ENCODE measurements at places on chromosomes 1 and 21. TPM values are rescaled to one million over a fixed set of nuclear protein-coding genes. Genes with fewer than 3 reads are reported as not detected.

DNA sequence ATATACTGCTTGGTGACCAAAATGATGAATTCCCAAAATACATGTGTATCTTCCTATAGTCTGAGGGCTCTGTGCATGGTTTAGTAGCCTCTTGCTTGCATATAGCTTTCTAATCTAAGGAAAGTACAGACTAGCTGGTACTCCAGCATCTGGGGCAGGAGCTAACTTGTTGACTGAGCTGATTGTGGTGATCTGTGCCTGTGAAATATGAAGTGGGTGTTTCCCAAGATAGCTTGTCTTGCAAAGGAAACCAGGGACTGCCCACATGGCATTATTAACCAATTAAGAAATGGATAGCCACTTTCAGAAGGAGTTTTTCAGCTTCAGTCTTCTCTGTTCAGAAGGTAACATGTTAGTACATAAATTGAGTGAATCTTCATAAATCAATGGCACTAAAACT, 219.8 kb downstream of the NEGR1 start:
- DNase-seq, result no peak

- DNase-seq, result no peak
Observed at GRCh38 chr1:21766210-21766609, 16.7 kb downstream of the USP48 start.

DNA sequence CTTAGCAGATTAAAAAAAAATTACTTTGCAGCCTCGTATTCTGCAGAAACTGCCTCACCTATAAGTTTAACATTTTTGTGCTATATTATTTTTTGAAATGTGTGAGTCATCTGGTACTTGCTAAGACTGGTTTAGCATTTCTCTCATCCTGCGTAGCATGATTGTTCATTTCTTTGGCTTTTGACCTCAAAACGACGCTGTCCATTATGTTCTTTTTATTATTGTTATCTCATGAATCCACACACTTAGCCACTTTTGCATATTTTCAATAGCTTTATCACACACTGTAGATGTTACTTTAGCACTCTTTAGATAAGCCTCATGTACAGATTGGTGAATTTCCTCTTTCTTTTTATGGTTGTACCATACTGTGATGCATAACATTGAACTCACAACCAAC, 1004.9 kb upstream of the NCAM2 start:
- no peak for DNase-seq

GRCh38 chr1:184838504-184838951, 83.9 kb upstream of the EDEM3 start:
- DNase-seq, result peak; percentile 79

- DNase-seq, result no peak
Observed at GRCh38 chr1:7501084-7501491, 270.0 kb upstream of the VAMP3 start.

The OLIG2 gene
- not detected for total RNA-seq

The C1orf115 gene
- 22.0 TPM for total RNA-seq

The C1QC gene
- not detected for total RNA-seq

DNA sequence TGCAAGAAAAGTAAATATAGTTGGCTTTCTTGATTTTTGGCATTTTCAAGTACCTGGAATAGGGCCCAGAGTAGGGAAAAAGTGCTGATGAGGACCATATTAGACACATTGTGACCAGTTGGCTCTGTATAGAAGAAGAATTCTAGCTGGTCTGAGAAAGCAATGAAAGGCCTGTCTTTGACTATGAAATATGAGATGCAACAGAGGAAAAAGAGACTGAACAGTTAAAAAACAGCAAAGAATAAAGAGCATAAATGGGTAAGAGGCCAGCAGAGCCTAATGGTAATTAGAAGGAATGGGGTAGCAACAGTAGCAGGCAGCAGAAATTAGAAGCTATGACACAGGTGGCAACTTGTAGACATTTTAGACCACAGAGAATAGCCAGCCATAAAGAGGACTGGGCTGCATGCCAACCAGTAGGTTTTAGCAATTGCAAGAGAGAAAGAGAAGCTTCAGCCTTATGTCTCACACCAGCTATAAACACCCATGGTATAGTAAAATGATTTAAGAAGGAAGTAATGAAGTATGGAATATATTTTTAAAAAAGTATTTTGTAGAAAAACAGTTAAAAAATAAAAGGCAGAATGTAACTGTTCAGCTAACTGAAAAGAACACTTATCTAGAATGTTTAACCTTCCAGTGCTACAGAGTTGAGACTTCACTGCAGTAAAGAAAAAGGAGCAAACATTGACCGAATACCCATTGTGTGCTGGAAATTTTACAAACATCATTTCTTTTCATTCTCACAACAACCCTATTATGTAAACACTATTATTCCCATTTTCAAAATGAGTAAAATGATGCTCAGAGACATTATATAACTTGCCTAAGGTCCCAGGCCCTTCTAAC, 114.1 kb downstream of the LHX4 start:
- no peak for DNase-seq

- no peak for DNase-seq
Observed at GRCh38 chr1:84348759-84349158, 47.3 kb downstream of the SAMD13 start.

The GJA8 gene
- total RNA-seq, result not detected

The TPTE gene
- not detected for total RNA-seq

GRCh38 chr1:107323784-107324183, 182.9 kb downstream of the NTNG1 start:
- DNase-seq, result no peak

GRCh38 chr1:43274125-43274803, 4.5 kb downstream of the TMEM125 start:
- no peak for DNase-seq

GRCh38 chr1:151615711-151616504, 4.1 kb downstream of the SNX27 start:
- no peak for DNase-seq

DNA sequence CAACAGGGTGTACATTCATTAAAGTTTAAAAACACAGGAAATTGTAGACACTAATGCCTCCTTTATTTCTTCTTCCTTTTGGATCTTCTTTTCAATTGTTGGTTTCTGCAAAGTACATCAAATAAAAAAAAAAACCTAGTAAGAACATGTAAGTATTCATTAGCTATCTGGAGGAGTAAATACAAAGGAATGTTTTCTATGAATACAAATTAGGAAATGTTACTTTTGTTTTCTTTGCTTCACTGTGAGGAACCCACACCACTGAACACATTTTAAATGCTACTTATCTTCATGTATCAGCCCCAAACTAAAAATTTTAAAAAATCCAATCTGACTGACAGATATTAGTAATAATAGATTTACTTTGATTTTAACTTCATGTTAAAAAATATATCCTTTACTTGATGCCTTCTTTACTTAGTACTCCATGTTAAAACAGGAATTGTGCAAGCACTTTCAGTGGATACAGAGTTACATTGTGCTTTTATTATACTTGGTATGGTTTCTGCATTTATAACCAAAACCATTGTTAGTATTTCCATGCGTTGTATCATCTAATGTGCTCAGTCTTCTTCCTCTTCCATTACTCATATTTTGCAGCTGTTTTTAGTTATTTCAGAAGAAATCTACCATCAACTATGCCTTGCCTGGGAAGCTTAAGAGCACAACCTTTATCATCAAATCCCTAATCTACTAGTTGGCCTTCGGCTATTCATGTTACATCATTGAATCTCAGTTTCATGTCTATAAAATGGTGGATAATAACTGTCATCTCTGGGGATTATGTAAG, 236.9 kb upstream of the DPYD start:
- no peak for DNase-seq

GRCh38 chr1:172969611-172970010, 81.1 kb downstream of the TNFSF18 start:
- DNase-seq, result no peak

The CACNA1S gene
- total RNA-seq, result not detected

GRCh38 chr21:25175938-25176337, 431.3 kb downstream of the MRPL39 start:
- DNase-seq, result no peak

The PLXNA2 gene
- 1.6 TPM for total RNA-seq

GRCh38 chr1:175566247-175566646, 177.1 kb downstream of the TNR start:
- DNase-seq, result no peak

- DNase-seq, result no peak
Observed at GRCh38 chr1:2119886-2120285, 69.7 kb downstream of the PRKCZ start.

Measured in Caki2 (cell line).